ENCODE measurements at places on chromosomes 16 and 17.

- DNase-seq, result no peak
Measured at GRCh38 chr17:13102477-13102876, 84.7 kb upstream of the ELAC2 start.

DNA sequence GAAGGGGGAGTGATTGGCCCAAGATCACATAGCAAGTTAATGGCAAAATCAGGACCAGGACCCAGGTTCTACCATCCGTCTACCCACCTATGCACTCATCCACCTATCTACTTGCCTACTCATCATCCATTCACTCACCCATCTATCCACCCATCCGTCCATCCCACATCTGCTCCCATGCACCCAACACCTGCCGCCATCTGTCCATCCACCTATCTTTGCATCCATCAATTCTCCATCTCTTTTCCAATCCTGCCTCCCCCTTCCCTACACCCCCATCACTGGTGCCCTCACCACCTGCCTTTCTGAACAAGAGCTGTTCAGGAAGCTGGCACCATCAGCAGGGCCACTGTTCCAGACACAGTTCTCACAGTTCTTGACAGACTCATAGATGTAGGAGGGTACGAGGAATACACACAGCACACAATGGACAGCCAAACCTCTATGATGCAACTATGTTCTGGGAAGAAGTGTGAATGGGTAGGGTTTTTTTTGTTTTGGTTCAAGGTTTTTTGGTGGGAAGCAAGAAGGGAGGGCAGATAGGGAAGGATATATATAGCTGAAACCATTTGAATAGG lies 4.5 kb downstream of the SAMD14 start:
- DNase-seq, result no peak

DNA sequence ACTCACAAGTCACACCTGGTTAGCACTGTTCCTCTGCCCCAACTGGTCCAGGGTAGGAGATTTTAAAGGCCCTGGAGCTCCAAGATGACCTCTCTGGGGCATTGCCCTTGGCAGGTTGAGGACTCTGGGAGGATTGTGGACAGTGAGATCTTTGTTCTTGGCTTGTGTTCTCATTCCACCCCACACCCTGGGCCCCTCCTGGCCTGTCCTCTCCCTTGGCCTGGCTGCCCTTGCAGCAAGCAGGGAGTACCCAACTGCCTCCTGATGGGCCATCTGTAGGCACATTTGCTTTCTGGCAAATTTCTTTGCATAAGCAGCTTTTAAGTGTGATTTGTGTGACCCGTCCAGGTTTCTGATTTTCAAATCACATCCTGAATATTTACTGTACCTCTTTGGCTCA lies 239.6 kb downstream of the UTP18 start:
- DNase-seq, result no peak

GRCh38 chr16:69424935-69425784 lies 741 bp downstream of the CYB5B start:
- DNase-seq, result no peak

DNA sequence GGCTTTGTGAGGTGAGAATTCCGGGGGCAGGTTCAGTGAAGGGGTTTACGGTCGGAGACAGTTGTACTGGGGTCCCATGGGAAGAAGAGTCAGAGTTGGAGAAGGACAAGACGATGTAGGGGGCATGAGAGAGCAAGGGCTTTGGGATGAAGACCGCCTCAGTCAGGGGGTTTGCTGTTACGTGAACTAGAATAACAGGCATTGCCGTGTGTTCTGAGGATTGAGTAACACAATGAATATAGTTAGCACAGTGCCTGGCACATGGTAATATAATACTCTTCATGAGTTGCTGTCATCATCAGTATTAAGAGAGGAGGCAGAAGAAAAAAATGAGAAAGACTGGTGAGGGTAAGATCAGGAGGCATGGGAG lies 577 bp downstream of the ZNF646 start:
- DNase-seq, result no peak
